ENCODE measurements at places on chromosomes 5 and 9.

DNA sequence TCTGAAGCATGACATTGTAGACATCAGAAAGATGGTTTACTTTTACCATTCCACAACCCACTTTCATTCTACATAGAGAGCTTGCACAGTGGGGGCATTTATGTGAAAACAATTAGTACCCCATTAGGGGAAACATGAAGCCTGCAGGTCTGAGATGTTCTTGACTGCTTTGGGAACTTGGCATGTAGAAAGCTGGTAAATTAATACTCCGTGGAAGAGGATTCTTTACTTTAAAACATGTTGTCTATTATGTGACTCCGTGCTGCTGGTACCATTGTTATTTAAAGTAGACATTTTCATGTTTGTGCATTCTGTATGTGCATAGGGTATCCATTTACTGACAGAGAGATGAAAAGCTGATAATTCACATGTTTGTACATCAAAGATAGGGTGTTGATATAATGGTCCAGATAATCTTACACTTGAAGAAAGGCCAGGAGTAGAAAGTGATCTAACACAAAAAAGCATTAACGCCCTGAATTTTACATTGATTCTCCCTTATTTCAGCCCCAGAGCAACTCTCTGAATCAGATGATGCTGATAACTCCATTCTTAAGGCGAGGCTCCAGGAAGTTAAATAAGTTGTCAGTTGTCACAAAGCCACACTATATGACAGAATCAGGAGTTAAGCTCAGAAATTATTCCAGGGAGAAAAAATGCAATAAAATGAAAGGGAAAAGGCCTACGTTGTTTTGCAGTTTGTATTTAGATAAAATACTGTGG lies 50.1 kb upstream of the CD180 start:
- DNase-seq: no peak

DNA sequence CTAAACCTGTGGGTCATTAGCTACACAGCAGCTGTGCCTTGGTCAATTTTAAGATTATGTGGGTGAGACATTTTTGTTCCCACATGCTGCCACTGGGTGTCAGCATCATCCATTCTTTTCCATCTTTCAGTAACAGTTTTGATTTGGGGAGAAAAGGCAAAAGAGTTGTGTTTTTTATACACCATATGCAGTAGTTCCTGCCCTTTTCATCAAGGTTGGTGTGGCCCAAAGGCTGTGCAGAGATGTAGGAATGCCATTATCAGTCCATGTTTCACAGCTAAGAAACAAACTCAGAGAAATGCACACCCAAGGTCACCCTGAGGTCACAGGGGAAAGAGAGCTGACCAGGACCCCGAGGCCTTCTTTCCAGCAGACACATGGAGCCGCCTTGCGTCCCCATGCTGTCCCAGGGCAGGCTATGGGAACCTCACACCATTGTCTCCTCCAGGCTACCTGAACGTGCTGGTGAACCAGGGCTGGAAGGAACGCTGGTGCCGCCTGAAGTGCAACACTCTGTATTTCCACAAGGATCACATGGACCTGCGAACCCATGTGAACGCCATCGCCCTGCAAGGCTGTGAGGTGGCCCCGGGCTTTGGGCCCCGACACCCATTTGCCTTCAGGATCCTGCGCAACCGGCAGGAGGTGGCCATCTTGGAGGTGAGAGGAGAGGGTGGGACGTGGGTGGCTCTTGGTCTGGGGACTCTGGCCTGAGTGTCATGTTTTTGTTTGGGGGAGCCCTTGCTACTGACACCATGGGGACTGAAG lies 27.8 kb upstream of the GRPEL2 start:
- no peak for DNase-seq

GRCh38 chr9:89929673-89930480 lies 325.1 kb downstream of the GADD45G start:
- DNase-seq: no peak

DNA sequence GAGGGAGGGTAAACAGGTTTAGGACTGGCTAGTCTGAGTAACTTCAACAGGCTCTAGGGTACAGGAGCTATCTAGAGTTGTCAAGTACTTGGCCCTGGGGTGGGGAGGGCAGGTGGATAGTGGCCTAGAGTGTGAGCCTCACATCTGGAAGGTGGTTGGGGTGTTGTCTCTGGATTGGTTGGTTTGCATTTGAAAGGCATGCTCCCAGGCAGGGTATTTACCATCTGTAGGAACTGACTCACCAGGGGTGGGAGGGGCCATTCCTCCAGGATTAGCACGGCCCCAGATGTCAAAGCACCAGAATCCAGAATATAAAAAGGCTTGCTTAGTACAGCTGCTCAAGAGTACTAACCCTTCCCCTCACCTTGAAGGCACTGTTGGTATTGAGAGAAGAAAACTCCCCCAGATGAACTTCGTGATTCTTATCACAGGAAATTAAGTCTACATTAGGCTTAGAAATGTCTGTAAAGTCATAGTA lies 193.3 kb downstream of the NTRK2 start:
- DNase-seq: no peak
